Smooth muscle cell of bladder (primary cell): ENCODE measurements at places on chromosomes 6 and 20. TPM values are rescaled to one million over a fixed set of nuclear protein-coding genes. Genes with fewer than 3 reads are reported as not detected.

PRDM13 gene
- not detected in 2 replicates for total RNA-seq

BPI gene
- not detected in 2 replicates for total RNA-seq

ZFP57 gene
- 0.37 TPM in 1 of 2 replicates, not detected in the other for total RNA-seq

TNFRSF6B gene
- total RNA-seq = 0.65 and 1.3 TPM in 2 replicates

PDCD2 gene
- 43.1 and 45.6 TPM in 2 replicates for total RNA-seq

FNDC11 gene
- 0.46 and 0.57 TPM in 2 replicates for total RNA-seq

PEDS1 gene
- total RNA-seq = 16.6 and 22.9 TPM in 2 replicates

ARHGAP40 gene
- not detected in 2 replicates for total RNA-seq

C4B gene
- 5.5 and 9.3 TPM in 2 replicates for total RNA-seq
